ENCODE measurements at places on chromosomes 3 and 15. TPM values are rescaled to one million over a fixed set of nuclear protein-coding genes. Genes with fewer than 3 reads are reported as not detected.

IL5RA gene
- not detected for total RNA-seq

B3GALNT1 gene
- total RNA-seq, result 29.0 TPM

SLC9C1 gene
- total RNA-seq, result 2.2 TPM

ZNF80 gene
- total RNA-seq, result not detected

MME gene
- total RNA-seq, result 117 TPM

NUP210 gene
- total RNA-seq, result 43.3 TPM

NUSAP1 gene
- total RNA-seq, result 21.3 TPM

GAP43 gene
- total RNA-seq, result 0.21 TPM

RLBP1 gene
- total RNA-seq, result not detected

MAGEL2 gene
- total RNA-seq, result 1.4 TPM

FAM107A gene
- total RNA-seq, result not detected

ECE2 gene
- not detected for total RNA-seq

CLDN11 gene
- total RNA-seq, result 2.7 TPM

TEX55 gene
- total RNA-seq, result not detected

FGF12 gene
- total RNA-seq, result 3.2 TPM

UACA gene
- 9.4 TPM for total RNA-seq

SPG21 gene
- 118 TPM for total RNA-seq

GCNT3 gene
- total RNA-seq, result 2.0 TPM

NMB gene
- total RNA-seq, result 12.0 TPM

LRRC34 gene
- total RNA-seq, result 4.1 TPM

PP2D1 gene
- total RNA-seq, result not detected

TLR9 gene
- not detected for total RNA-seq

GREM1 gene
- 68.4 TPM for total RNA-seq

C2CD4B gene
- total RNA-seq, result 1.2 TPM

GATA2 gene
- 6.0 TPM for total RNA-seq

LRRC15 gene
- total RNA-seq, result not detected

DUOX1 gene
- total RNA-seq, result 4.1 TPM

BLM gene
- total RNA-seq, result 5.0 TPM

MRPL47 gene
- 54.1 TPM for total RNA-seq

AADACL2 gene
- total RNA-seq, result not detected

SLC12A1 gene
- not detected for total RNA-seq

TGM5 gene
- total RNA-seq, result not detected

ACOX2 gene
- 0.41 TPM for total RNA-seq

PLS1 gene
- 21.8 TPM for total RNA-seq

OSTN gene
- total RNA-seq, result 0.04 TPM

AEN gene
- total RNA-seq, result 78.2 TPM

All from kidney epithelial cell (primary cell).